MCF 10A (cell line): ENCODE measurements at places on chromosomes 5 and 9. TPM values are rescaled to one million over a fixed set of nuclear protein-coding genes. Genes with fewer than 3 reads are reported as not detected.

The ZNF454 gene
- not detected in 2 replicates for total RNA-seq

The SPINK7 gene
- total RNA-seq: not detected in 2 replicates

The MZB1 gene
- not detected in 2 replicates for total RNA-seq

The TYRP1 gene
- total RNA-seq: not detected in 2 replicates

The ABL1 gene
- total RNA-seq: 67.5 TPM in 2 replicates
